T follicular helper cell (primary cell): ENCODE measurements at places on chromosomes 5 and 9.

GRCh38 chr5:57495285-57496086 is 12.9 kb upstream of the ACTBL2 start:
- DNase-seq, result no peak

GRCh38 chr9:121537283-121537682 is 37.6 kb upstream of the GGTA1 start:
- no peak for DNase-seq

DNA sequence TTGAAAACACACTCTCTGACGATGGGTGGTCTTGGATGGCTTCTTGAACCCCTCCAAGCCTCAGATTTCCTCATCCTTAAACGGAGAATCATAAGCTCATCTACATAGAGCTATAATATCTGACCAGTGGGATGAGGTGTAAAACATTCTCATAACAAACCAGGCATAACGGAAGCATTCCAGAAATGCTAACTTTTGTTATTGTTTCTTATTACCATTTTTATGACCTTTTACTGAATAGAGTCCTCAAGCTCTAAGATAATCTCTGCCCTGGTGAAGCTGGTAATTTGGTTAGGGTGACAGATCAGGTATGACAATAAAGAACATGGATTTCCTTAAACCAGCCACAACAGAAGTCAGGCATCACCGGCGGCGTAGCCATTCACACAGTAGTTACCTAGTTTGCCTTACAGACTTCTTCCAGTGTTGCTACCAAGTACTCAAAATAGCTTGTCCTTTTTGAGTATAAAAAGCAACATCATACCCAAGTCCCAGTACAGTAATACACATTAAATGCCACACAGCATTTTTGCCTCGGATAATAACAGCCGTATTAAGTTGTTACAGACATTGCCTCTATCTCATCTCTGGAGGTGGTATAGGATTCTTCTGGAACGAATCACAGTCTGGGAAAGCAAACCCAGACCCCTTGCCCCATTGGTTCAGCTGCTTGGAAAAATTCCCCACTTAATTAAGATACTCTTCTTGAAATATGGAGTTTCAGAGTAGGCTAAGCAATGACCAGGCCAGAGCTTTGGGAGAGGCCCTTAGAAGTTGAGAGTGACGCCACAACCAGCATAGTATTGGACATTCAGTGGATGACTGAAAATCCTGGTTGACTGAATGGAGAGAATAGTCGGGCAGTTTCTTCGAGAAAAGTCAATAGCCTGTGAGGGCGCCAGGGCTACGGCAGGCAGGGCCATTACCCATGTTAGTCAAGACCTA is 252.5 kb downstream of the SLIT3 start:
- DNase-seq, result no peak

GRCh38 chr9:68822596-68823165 is 117.6 kb downstream of the PIP5K1B start:
- no peak for DNase-seq

- DNase-seq, result no peak
Observed at GRCh38 chr5:74140409-74140808, 500.1 kb downstream of the ENC1 start.

DNA sequence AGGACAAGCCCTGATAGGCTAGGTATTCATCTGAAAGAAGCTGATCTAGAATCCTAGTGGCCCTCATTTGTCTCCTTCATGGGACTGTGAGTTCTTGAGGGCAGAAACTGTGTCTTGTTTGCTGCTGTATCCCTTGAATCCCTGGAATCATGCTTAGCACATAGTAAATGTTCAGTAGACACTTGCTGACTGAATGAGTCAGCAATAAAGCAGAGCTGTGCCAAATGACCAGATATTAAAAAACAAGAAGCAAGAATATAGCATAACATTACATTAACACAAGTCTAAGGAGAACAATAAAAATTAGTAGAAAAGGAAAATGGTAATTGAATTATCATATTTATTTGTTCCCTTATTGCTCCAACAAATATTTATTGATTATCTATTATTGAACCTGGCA is 420.5 kb downstream of the ZSWIM6 start:
- DNase-seq, result no peak

DNA sequence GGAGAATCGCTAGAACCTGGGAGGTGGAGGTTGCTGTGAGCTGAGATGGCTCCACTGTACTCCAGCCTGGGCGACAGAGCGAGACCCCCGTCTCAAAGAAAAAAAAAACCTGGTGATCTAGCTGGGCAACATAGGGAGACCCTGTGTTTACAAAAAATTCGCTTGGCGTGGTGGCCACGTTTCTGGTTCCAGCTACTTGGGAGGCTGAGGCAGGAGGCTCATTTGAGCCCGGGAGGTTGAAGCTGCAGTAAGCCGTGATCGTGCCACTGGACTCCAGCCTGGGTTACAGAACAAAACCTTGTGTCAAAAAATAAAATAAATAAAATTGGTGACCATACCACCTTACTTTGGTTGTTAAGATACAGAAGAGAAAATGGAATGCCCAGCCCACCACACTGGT is 1.8 kb upstream of the HNRNPAB start:
- no peak for DNase-seq

DNA sequence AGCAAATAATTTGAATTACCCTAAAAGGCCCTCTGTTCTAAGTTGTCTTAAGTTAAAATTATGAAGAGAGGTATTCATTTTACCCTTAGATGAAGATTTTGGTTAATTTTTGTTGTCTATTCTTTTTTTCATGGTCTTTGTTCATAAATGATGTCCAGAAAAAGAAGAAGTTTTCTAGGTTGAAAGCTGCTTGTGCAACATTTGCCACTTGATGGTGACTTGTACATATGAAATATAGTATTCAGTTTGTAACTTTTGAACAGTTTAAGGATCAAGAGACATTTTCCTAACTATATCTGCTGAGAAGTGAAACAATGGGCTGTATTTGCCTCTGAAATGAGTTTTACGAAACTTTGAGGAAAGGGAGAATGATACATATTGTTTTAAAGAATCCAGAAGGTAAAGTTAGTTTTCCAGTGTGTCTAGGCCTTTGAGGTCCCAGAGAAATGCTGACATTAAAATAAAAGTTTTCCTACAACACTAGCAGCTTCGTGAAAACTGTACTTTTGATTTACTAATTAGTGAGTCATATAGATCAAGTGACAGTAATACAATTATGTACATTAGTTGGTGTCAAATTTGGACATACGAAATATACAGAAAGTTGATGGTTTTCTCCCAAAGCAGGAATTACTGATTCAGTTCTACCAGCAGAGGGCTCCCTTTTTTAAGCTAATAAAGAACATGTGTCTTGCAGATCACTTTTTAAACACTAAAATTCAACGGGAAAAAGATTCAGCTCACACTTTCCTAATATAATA is 70.5 kb downstream of the PIK3R1 start:
- DNase-seq, result no peak

- DNase-seq, result no peak
Observed at GRCh38 chr5:137731176-137731575, 4.7 kb downstream of the KLHL3 start.

DNA sequence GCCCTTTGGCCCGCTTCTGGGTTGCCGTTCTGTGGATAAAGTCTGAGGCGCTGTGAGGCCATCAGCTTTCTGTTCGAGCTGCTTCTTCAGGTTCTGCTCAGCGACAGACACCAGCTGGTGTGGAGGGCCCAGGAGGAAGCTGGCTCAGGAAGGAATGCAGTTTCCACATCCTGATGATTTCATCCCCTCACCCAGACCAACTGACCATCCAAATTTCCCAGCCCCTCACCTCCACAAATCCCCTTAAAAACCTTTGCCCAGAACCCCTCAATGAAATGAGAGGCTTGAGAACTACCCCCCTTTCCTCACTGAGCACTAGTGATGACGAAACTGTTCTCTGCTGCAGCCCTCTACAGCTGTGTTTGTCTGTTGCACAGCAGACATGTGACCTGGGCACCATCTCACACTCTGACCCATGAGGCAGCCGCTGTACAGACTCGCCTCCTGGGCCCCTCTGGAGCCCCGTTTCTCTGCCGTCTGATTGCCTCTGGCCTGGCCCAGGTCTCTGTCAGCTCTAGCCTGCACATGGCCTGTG is 45.4 kb downstream of the SPATA31C2 start:
- no peak for DNase-seq

- no peak for DNase-seq
Observed at GRCh38 chr5:149381261-149381985, 2.3 kb upstream of the IL17B start.

- no peak for DNase-seq
Observed at GRCh38 chr5:160116991-160117390, 2.3 kb downstream of the PWWP2A start.

GRCh38 chr5:134569758-134570364 is 44.4 kb downstream of the JADE2 start:
- no peak for DNase-seq

GRCh38 chr9:15221746-15222145 is 85.3 kb downstream of the TTC39B start:
- DNase-seq, result no peak

GRCh38 chr9:91727316-91727861 is 222.6 kb downstream of the ROR2 start:
- DNase-seq, result no peak

- DNase-seq, result no peak
Observed at GRCh38 chr5:139110526-139111168, 87.5 kb downstream of the SIL1 start.

GRCh38 chr5:145495196-145495595 is 339.9 kb downstream of the PRELID2 start:
- no peak for DNase-seq

DNA sequence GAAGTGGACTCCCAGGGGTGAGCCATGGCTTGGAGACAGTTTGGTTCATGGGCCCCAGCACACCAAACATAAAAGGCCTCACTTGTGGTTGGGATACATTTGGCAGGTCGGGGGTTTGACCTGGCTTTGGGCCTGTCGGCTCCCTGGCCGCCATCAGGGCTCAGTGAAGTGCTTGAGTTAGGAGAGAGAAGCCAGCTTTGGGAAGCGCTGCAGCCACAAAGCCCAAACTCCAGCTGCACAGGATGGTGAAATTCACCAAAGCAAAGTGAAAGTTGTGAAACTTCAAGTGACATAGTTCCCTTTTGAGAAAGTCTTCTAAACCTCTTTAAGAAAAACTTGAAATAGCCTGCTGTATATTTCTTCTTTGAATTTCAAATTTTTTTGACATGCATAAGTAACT is 27.5 kb downstream of the SLC46A2 start:
- DNase-seq, result no peak

DNA sequence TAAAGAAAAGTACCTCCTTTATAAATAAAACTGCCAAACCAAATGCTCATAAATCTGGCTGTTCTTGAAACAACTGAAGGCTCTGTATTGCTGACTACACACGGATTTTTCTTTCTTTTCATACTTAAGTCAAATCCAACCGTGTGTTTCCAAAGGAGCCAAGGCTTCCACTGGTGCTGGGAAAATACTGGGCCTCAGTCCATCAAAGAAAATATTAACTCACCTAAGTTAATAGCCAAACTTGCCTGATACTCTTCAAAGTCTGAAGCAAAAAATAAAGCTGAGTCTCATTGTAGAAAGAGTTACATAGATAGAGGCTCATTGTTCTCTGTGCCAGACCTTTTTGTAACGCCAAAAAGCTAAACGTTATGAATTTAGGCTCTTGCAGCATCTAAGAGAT is 350.4 kb upstream of the CDH9 start:
- DNase-seq, result no peak

DNA sequence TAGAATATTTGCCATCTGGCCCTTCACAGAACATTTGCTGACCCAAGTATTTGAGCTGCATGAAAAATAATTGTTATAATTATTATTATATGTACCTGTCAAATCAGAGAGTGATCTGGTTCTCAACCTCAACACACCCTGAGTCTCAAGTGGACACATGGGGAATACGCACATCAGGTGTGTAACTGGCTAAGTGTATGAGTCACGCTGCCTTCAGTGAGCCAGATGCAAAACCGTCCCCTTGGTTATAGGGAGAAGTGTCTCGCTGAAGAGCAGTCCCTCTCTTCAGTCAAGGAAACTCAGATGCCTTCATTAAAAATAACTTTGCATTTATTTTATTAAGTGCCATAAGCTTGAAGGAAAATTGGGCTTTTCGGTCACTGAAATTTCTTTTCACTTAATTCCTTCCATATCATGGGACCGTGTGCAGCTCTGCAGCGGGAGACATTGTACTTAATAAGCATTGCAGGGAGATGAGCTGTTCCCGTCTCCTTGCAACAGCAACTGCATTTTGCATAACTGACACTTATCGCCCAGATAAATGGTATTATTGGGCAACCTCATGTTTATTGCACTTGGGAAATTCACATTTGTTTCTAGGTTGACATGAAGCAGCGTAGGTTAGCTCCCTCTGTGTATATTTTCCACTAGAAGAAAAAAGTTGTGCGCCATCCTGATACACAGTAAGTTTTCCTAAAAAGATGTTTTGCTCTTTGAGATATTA is 512.3 kb upstream of the DAP start:
- DNase-seq, result no peak

- no peak for DNase-seq
Observed at GRCh38 chr5:34928267-34928666, 1.1 kb upstream of the DNAJC21 start.

GRCh38 chr9:17532461-17532860 is 46.4 kb upstream of the SH3GL2 start:
- no peak for DNase-seq

DNA sequence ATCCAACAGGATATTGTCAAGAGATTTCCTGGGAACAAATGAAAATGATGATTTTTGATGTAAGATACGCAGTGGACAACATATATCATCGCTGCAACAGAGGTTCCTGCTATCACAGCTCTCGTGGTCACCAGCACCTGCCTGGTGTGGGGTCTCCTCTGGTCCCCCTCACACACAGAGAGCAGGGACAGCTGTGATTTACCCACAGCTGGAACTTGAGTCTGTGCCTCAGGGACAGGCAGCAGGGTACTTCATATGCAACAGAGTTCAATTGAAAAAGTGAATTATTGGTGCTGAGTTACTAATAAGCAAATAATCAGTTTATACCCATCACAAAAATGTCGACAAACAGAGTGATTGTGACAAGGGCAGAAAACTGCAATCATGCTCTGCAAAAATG is 93.4 kb downstream of the LMX1B start:
- DNase-seq, result no peak

DNA sequence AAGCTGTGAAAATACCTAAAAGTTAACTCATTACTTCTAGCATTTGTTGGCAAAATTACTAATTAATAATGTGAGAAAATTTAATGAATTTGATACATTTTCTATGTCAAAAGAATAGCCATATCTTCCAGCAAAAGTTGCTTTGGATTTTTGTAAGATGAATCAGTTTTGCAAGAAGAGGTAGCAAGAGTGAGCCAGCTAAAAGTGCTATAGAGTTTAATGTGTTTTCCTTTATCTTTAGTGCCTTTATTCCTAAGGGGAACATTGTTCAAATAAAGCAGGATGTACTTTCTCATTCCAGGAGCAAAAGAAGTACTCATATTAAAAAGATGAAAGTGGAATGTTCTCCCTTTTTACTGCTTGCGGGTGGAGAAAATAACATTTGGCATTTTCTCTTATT is 622.2 kb downstream of the ANXA1 start:
- DNase-seq, result no peak

- no peak for DNase-seq
Observed at GRCh38 chr9:129776566-129776937, 23.7 kb upstream of the PTGES start.

- no peak for DNase-seq
Observed at GRCh38 chr5:135211083-135211790, 177.2 kb upstream of the PITX1 start.
